ENCODE measurements at places on chromosomes 3 and 15.

- no peak for DNase-seq
Observed at GRCh38 chr3:66552846-66553245, 52.0 kb upstream of the LRIG1 start.

GRCh38 chr3:64143409-64144130 is 81.7 kb downstream of the PRICKLE2 start:
- DNase-seq = peak; percentile 91

- no peak for DNase-seq
Observed at GRCh38 chr15:67120009-67120838, 54.8 kb downstream of the SMAD3 start.

GRCh38 chr15:62403164-62403809 is 238.2 kb upstream of the C2CD4B start:
- DNase-seq = peak; percentile 84

GRCh38 chr3:23809840-23810342 is 4.1 kb downstream of the UBE2E1 start:
- no peak for DNase-seq

DNA sequence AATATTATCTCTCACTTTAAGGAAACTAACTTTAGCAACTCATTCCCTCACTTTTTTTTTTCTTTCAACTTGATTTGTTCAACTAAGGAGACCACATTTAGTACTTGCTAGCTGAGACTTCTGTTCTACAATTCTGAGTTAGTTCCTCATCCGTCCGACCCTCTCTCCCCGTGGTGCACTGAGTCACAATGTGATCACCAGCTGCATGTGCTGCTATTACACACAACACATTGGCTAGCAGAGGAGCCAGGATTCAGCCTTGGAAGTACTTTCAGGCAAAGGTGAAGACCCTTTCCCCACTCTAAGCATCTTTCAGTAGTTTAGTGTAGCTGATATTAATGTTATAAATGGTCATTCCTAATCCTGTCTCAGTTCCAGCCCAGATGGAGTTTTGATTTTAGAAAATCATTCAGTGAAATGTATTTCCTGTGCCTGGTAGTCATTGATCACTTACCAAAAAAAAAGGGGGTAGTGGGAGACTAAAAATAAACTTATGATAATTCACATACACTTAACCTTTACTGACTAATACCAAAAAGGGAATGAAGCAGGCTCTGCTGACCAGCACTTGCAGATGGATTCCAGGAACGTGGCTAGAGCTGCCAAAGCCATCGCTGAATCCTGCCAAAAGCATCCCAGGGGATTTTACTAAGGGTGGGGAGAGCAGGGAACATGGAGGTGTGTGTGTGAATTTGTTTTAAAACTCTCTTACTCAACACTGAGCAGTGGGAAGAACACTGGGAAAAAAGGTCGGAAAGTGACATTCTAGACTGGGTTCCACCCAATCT is 424.8 kb downstream of the LPP start:
- DNase-seq = peak; percentile 87

GRCh38 chr15:73231661-73232419 is 136.9 kb downstream of the HCN4 start:
- DNase-seq = peak; percentile 13

DNA sequence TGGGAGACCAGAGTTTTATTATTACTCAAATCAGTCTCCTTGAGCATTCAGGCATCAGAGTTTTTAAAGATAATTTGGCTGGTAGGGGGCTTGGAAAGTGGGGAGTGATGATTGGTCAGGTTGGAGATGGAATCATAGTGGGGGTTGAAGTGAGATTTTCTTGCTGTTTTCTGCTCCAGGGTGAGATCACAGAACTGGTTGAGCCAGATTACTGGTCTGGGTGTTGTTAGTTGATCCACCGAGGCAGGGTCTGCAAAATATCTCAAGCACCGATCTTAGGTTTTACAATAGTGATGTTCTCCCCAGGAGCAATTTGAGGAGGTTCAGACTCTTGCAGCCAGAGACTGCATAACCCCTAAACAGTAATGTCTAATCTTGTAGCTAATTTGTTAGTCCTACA is 141.0 kb downstream of the OTOL1 start:
- no peak for DNase-seq

- no peak for DNase-seq
Observed at GRCh38 chr15:68699881-68700454, 120.7 kb downstream of the ANP32A start.

- DNase-seq = peak; percentile 91
Observed at GRCh38 chr15:87287156-87287555, 969.4 kb downstream of the NTRK3 start.

DNA sequence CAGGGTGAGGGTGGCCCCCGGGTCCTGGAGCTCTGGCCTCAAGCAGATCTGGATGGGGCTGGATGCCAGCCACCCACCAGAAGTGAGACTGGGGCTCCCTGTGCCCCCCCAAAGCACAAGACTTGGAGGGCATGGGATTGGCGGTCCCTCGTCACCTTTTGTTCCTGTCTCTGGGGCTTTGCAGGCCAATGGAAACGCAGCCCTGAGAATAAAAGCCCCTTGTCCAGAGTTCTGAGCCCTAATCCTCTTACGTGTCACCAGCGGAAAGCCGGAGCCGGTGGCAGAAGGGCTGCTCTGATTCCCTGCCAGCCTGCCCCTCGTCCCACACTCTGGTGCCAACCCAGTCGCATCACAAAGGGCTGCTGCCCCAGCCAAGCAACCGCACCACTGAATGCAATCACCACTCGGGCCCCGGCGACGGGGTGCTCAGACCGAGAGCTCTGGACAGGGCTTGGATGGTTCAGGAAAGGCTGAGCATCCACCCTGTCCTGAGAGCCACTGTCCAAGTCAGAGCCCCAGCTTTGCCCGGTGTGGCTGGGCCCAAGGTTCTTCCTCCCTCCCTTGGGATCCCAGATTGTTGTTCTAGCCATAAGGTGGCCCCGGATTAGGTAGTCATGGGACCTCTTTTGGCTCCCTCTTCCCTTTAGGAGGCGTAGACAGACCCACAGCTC is 22.8 kb upstream of the ELP6 start:
- DNase-seq = no peak

- DNase-seq = no peak
Observed at GRCh38 chr15:70119911-70120508, 22.3 kb upstream of the TLE3 start.

DNA sequence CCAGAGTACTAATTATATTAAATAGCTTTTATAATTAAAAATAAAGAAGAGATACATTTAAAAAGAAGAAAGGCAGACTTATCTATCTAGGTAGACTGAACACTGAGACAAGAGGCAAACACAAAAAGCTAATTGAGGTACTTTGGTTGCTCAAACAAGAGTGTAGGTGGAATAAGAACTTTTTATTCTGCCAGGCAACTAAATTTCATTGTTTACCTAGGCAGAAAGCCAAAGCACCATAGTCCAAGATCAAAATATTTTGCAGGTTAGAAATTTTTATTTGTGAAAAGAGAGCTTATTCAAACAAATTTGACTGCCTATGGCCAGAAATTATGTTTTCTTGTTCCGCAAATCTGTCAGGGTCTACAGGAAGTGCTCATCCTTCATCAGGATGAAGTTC is 499.6 kb upstream of the GBE1 start:
- no peak for DNase-seq

- no peak for DNase-seq
Observed at GRCh38 chr3:15267502-15267901, 61.5 kb downstream of the CAPN7 start.

DNA sequence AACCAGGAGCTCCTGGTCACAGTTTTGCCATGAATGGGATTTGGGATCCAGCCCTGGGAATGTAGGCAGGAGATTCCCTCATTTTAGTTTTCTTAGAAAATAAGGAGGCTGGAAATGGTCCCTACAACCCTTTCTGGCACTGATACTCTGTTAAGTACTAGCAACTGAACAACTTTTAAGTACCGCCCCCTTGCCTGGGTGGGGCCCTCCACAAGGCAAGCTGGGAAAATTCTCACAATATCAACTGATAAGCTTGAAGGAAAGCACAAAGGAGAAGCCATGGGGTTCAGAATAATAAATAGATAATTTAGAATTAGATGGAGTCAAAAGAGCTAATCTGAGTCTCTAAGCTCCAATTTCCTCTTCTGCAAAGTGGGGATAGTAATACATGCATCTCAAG is 4.2 kb upstream of the DGKG start:
- no peak for DNase-seq

- DNase-seq = peak; percentile 41
Observed at GRCh38 chr3:124467980-124468902, 262.0 kb upstream of the UMPS start.

DNA sequence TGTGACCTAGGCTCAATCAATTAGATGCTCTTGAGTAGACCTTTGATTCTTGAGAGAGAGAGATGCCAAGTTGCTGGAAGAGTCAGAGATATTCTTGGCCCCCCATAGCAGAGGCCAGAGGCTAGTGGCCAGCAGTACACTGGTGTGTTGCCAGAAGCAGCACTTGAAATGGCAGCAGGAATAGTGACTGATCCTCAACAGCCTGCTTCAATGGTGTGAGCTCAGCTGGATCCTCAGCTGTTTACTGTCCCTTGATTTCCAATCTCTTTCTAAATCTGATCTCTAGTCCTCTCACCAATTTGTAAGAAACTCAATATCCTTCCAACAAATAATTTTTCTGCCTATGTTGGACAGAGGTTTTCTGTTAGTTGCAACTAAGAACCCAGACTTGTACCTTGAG is 170.3 kb upstream of the CCDC54 start:
- no peak for DNase-seq

- no peak for DNase-seq
Observed at GRCh38 chr3:59143447-59143846, 93.6 kb upstream of the CFAP20DC start.

DNA sequence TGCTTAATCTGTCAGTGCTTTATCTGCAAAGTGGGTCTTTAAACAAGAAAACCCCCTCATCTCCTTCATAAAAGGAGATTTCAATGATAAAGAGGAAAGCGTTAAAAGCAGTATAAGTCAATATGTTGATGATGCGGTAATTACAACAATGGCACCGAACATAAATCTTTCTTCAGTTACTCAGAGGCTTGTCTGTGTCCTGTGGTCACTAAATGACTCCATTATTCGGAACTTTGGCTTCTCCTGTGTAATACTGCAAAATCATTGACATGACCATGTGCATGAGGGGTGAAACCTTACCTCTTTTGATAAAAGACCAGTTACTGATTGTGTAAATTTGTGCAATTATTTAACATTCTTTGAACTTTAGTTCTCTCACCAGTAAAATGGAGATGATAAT is 4.8 kb upstream of the USP3 start:
- no peak for DNase-seq

- peak; percentile 34 for DNase-seq
Observed at GRCh38 chr3:76900596-76900995, 139.3 kb upstream of the ROBO2 start.

GRCh38 chr3:100941041-100941440 is 52.2 kb downstream of the ABI3BP start:
- no peak for DNase-seq

GRCh38 chr3:63050548-63051177 is 175.4 kb upstream of the CADPS start:
- DNase-seq = peak; percentile 81

DNA sequence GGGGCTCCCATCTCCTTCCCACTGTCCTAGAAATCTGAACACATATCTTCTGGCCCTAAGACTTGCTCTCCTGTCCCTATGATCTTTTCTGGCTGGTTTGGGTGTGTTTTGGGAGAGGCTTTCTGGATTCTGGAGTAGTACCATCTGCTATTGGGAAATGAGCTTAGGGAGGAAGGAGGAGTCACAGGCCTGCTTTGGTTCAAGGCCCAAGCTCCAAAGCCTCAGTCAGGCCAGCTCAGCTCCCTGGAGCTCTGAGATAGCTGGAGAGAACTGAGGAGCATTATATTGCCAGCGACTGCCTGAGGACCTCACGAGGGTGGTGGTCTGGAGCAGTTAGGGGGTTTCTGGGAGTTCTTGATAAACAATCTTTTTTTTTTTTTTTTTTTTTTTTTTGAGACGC is 18.7 kb downstream of the RASGRF1 start:
- no peak for DNase-seq

DNA sequence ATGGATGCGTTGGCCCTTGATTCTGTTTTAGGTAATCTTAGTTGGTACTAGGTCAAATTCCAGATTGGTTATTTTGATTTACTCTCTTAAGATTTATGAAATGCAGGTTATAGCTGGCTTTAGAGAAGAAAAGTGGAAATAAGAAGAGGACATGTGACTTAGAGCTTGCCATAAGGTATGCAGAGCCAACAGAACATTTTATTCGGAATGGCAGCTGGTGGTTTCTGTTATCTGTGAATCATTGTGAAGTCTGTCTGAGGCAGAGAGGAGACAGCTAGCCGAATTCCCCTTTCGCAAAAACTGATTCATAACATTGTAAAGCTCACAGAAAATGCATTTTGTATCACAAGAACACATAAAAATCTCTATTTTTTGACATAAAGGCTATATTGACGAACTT is 82.1 kb downstream of the FILIP1L start:
- peak; percentile 79 for DNase-seq
